Aorta (tissue), 5 donors: ENCODE measurements at places on chromosomes 16 and 17. TPM values are rescaled to one million over a fixed set of nuclear protein-coding genes. Genes with fewer than 3 reads are reported as not detected.

DNA sequence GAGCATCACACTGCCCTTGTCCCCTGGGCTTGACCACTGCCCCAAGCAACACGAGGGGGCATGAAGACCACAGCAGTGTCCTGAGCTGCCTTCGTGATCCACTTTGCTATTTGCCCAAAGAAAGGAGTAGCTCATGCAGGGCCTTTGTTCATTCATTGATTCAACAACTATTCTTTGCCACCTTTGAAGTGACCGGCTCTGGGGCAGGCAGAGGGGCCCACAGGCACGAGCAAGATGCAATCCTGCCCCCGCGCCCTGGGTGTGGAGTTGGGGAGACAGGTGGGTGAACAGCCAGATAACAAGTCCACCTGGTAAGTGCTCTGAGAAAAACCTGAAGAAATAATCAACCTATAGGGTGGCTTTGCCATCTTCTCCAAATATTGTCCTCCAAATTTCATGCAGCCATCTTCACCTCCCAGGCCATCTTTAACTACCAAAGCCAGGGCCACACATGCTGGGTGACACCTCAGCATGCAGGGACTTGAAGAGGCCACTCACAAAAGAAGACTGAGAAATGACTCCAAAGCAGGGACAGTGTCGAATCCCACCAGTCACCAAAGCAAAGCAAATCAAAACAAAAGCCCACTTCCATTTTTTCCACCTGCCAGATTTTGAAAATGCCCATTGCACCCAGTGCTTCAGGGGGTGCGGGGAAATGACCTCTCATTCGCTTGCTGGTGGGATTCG is 18.2 kb upstream of the RBFOX3 start:
- no peak overlapping the region for H3K4me3 ChIP-seq
- no peaks in the 10 kb centered on the region for H3K27me3 ChIP-seq
- peak; percentile 41 for DNase-seq
- H3K27ac ChIP-seq: no peak overlapping the region
- H3K36me3 ChIP-seq: no peaks in the 10 kb centered on the region
- no peaks in the 10 kb centered on the region for H3K4me1 ChIP-seq

- H3K27me3 ChIP-seq: no peaks in the 10 kb centered on the region
- no peaks in the 10 kb centered on the region for H3K4me1 ChIP-seq
- no peak overlapping the region for H3K27ac ChIP-seq
- no peaks in the 10 kb centered on the region for H3K36me3 ChIP-seq
- H3K4me3 ChIP-seq: no peak overlapping the region
Measured at GRCh38 chr17:42179335-42179734, 1.6 kb downstream of the KCNH4 start.

Gene TERB1
- total RNA-seq: not detected

DNA sequence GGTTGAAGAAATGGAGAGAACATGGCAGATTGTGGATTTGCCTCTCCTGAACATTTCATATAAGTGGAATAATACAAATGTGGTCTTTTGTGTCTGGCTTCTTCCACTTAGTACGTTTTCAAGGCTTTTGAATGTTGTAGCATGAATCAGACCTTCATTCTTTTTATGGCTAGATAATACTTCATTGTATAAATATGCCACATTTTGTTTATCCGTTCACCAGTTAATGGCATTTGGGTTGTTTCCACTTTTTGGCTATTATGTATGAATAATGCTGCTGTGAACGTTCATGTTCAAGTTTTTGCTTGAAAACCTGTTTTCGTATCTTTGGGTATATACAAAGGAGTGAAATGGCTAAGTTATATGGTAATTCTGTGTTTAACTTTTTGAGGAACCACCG is 130.4 kb downstream of the TANC2 start:
- H3K27ac ChIP-seq: no peak overlapping the region
- DNase-seq: no peak
- no peak overlapping the region for H3K4me3 ChIP-seq

DNA sequence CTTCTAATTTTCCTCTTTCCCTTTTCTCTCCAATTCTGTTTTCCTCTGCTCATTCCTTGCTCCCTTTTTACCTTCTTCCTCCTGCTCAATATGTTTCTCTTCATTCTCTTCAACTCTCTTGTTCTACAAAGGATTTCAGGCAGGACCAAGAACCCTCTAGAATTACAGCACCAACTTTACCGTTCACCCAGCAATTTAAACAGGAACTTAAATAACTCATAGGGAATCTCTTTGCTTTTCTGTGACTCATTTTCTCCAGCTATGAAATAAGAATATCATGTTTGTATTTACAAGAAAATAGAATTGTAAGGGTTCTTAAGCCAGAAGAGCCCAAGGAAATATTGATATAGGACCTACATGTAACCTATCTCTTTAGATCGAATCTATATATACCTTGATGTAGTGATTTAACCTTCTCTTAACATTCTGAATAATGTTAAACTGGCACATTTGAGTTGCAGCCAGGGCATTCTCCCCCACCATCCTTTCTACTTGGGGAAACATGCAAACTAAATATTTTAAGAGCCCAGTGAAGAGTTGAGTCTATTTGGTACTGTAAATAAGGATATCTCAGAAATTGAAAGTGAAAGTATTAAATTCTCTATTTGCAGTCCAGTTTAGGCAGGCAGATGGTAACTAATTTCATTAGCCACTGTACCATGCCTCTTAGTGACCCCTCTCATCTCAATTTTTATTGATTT is 137.0 kb downstream of the ANKFN1 start:
- H3K4me1 ChIP-seq: peaks cover 6% of the 10 kb centered on the region
- no peak overlapping the region for H3K27ac ChIP-seq
- H3K36me3 ChIP-seq: no peaks in the 10 kb centered on the region
- no peak for DNase-seq

Gene TBC1D3G
- total RNA-seq: not detected

Gene TEKT1
- total RNA-seq: not detected

DNA sequence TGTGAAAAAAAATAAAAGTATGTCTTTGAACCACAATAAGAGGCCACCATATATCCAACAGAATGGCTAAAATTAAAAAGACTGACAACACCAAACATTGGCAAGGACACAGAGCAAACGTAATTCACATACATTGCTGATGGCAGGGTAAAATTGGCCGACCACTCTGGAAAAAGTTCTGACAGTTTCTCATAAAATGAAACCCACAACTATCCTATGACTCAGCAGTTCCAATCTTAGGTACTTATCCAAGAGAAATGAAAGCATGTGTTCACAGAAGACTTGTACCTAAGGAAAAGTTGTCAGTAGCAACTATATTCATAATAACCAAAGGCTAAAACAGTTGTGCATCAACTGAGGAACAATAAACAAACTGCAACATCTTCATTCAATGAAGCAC is 357.3 kb upstream of the XYLT1 start:
- H3K4me1 ChIP-seq: no peaks in the 10 kb centered on the region
- no peak overlapping the region for H3K4me3 ChIP-seq
- H3K27ac ChIP-seq: no peak overlapping the region

DNA sequence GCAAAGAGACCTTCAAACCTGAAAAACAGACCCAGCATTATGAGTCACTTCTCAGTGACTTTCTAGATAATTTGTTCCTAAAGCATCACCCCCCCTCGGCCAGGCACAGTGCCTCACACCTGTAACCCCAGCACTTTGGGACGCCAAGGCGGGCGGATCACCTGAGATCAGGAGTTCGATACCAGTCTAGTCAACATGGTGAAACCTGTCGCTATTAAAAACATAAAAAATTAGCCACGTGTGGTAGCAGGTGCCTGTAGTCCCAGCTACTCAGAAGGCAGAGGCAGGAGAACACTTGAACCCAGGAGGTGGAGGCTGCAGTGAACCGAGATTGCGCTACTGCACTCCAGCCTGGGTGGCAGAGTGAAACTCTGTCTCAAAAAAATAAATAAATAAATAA is 24.3 kb upstream of the RNPS1 start:
- no peak overlapping the region for H3K4me3 ChIP-seq
- H3K27me3 ChIP-seq: no peaks in the 10 kb centered on the region
- peaks cover 8% of the 10 kb centered on the region for H3K36me3 ChIP-seq
- no peak overlapping the region for H3K27ac ChIP-seq

Gene SLC22A31
- total RNA-seq: not detected

DNA sequence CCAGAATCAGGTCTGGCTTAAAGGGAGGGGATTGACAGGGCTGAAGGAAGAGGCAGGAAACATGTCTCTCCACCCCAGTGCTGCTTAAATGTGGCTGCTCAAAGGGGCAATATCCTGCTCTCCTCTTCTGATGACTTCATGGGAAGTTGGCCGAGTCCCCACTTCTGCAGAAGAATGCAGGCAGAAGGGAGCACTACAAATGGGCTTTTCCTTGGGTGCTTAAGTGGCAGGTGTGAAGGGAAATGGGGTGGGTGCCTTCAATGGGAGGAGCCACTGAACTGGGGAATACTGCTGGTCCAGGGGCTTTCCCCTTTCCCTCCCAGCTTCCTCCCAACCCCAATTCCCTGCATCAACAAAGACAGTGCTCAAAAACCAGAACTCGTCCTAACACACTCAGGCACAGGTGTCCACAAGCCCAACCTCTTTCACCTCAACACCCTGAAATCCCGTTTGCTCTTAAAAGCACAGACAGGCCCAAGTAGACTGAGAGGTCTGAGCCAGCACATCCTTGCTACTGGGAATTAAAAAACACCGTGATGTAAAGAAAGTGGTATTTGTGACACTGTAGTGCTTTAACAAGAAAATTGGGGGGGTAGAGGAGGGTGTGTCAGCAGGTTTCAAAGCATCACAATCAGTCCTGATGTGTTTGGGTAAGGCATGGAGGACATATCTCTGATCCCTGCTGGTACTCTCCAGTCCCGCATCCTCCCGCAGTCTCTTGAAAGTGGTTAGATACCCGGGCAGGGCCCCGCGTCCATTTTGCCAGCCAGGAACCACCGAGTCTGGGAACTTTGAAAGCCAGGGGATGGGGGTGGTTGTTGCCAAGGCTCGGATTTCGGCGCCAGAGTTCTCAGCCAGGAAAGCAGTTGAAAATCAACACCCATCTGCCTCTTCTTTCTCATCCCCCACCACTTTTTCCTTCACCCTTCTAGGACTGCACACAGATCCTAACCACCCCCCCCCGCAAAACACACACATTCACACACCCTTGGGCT is 1.6 kb downstream of the CA10 start:
- H3K27me3 ChIP-seq: no peaks in the 10 kb centered on the region
- H3K4me3 ChIP-seq: no peak overlapping the region
- no peak for DNase-seq
- H3K27ac ChIP-seq: no peak overlapping the region
